ENCODE measurements at places on chromosomes 7 and 10.

- no peak for DNase-seq
Measured at GRCh38 chr10:33706746-33707145, 372.3 kb upstream of the NRP1 start.

DNA sequence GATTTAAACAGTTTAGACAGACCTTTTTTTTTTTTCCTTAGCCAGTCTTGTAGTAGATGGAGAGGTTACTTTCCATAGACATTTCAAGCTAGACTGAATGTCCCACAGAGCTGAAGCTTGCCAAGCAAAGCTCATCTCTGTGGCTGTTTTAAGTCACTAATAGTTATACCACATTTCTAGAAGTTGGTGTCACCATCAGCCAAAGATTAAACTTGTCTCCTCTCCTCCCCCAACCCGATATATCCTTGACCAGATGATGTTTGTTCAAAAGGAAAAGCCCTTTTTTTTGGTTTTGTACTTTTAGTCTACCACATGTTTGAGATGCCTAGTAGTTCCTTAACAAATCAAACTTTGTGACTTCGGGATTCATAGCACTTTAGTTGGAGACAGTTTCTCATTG lies 66.1 kb downstream of the ADD3 start:
- no peak for DNase-seq

DNA sequence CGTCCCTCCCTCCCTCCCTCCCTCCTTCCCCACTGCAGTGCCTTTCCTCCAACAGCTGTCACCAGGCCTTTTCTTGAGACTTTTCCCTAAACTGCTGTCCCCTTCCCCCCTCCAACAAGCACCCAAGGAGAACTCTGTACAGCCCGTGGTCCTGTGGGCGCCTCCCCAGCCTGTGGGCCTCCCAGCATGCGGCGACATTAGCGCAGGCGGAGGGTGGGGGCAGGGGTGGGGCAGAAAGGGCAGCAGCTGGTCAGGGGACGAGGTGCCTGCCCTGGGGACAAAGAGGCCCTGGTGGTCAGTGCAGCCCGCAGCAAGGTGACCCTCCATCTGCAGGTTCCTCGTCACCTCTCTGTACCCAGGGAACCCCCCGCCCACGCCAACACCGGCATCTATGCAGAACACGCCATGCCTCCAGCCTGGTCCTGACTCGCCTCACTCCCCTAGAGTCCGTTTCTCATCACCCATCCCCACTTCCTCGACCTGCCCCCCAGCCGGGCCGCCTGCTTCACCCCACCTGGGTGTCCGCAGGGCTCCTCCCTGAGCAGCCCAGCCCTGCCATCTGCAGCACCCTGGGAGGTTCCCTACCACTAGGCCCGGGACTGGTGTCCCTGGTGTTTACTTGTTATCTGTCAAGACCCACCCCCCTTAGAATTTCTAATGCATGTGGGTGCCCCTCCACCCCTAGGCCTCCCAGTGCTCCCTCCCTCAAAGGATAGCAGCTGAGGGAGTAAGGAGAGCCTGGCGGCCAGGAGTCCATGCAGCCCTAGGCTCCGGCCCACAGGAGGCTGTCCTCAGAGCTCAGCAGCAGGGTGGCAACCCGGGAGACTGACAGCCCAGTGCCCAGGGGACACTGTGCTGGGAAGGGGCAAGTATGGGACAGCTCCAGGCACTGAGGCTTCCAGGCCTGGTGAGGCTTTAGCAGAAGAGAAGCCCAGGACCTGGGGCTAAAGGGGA lies 147.8 kb downstream of the ARHGAP22 start:
- no peak for DNase-seq

- DNase-seq: no peak
Measured at GRCh38 chr7:143900230-143900766, 1.7 kb downstream of the TCAF1 start.

DNA sequence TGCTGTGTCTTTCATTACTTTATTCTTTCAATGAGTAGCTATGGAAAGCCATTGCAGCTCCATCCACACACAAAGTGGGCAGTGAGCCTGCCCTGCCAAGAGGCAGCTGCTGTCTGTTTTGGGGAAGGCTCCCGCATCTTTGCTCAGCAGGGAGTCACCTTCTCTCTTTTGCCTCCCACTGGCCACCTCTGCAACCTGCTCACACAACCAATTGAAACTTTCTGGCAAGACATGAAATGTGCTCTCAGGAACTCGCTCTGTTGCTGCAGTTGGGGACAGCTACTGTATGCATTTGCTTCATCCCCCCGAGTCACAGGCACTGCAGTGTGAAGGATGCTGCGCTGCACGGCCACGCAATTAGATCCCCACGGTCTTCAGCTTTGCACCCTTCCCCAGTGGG lies 244.8 kb upstream of the NFE2L3 start:
- DNase-seq: no peak

DNA sequence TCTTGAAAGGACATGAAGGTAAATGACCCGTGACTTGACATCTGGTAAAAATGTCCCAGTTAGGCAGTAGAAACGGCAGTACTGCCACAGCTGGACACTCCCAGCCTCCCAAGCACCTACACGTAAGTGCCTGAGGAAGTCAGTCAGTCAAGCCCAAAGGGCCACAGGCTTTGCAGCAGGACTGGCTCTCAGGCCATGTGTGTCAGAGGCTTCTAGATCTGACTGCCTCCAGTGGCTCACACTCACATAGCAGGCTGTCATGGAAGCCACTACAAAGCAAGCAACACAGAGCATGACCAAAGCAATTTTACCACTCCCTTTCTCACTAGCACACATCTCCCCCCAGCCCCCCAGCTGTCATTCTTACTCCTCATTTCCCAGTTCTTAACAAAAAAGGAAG lies 17.8 kb upstream of the CCNJ start:
- no peak for DNase-seq

DNA sequence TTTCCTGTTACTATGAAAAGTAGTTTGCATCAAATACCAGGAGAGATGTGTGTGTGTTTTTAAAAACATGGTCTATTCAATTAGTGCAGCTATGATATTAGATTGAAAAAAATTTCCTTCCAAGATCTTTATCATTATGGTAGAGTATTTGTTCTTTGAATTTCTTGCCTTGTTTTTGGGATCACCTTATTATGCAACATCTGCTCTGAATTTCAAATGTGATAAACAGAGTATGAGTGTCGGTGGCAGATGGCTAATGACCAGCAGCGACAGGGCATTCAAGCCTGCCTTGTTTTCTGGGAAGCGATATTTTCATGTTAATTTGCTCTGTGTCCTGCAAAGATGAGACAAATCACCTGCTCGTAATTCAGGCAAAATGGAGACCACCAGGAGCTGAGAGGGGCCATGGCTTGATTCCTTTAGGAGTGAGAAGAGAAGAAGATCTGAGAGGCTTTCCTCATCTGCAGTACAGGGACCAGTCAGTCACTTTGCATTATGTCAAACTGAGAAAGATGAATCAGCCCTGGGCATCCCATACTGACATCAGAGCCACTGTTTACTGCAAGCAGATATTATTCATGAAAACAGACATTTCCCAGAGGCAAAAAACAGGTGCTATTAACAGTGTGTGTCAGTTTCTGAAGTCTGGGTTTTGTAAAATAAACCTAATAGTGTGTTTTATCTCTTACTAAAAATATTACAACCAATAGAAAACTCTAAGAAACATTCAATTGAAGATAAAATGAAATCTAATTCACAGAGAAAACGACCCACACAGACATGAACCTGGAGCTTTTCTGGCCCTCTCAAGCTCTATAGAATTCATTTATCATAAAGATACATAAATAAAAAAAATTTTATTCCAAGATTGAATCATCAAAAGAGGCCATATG lies 67.6 kb downstream of the CDK6 start:
- DNase-seq: no peak

DNA sequence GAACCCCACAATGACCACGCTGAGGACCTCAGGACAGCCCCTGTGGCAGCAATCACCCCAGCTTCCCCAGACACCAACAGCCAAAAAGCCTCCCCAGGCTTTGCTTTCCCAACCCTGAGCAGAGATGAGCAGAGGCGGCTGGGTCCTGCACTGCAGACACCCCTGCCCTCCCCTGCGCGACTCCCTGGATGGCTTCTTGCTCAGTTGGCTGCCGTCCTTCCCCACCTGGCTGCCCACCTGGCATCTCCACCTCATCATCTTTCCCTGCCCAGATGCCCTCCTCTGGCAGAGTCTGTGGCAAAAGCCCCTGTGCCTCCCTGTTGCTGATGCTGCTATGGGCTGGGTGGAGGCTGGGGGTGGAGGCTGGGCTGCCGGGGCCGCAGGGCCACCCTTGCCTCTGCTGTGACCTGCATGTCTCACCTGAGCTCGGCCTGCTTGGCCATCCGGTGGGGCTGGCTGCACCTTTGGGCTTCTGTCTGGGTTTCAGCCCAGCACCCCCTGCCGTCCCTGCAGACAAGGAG lies 567.7 kb downstream of the TCERG1L start:
- DNase-seq: no peak

DNA sequence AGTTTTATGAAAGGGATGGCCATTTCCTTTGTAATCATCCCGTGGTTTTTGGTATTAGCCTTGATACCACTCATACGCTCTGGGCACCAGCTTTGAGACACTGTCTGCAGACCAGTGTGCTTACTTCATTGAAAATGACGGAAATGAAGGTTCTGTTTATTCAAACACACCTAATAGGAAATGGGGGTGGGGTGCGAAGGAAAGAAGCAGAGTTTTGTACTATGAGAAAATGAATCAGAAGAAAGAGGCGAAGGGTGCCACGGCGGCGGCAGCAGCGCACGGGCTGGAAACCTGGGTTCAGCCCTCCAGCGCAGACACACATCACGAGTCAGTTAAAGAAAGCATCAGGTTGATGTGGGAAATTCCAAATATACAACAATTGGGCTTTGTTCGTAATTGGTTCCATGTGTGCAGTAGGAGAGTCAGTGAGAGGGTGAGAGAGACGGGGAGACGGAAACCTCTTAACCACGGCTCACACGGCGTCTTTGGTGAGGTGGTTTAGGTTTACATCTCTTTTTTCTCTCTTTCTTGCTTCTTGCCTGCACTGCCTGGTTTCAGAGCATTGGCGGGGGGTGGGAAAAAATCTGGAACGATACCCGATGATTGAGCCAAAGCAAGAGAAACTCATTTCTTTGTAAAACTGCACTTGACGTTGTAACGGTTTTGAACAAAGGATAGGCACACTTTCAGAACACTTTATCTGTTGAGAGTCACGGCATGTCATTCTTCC lies 321.2 kb downstream of the FRMD4A start:
- DNase-seq: peak; percentile 77

- peak; percentile 51 for DNase-seq
Measured at GRCh38 chr10:110275128-110275729, 29.5 kb downstream of the SMNDC1 start.

DNA sequence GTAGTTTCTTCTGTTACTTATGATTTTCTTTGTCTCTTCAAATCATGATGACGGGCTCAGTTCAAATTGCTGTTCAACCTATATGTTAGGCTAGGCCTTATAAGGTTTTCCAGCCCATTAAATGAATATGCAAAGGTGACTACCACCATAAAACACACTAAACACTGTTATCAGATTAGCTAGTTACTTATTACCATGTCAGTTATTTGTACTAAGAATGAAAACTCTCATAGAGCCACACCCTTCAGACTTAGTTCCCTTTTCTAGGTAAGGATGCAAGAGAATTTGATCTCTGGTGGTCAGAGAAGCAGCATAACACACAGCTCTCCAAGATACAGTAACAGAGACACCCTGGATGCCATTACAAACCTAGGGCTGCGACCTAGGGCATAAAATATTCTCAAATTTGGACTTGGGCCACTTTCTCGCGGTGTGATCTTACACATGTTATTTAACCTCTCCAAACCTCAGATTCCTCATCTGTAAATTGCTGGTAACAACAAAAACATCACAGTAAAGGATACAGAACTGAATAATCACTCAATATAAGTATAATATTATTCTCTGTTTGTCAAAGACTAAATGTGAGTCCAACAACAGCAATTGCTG lies 35.6 kb downstream of the ANKMY2 start:
- DNase-seq: no peak

GRCh38 chr7:44980393-44981034 lies 1.7 kb upstream of the MYO1G start:
- DNase-seq: peak; percentile 73

DNA sequence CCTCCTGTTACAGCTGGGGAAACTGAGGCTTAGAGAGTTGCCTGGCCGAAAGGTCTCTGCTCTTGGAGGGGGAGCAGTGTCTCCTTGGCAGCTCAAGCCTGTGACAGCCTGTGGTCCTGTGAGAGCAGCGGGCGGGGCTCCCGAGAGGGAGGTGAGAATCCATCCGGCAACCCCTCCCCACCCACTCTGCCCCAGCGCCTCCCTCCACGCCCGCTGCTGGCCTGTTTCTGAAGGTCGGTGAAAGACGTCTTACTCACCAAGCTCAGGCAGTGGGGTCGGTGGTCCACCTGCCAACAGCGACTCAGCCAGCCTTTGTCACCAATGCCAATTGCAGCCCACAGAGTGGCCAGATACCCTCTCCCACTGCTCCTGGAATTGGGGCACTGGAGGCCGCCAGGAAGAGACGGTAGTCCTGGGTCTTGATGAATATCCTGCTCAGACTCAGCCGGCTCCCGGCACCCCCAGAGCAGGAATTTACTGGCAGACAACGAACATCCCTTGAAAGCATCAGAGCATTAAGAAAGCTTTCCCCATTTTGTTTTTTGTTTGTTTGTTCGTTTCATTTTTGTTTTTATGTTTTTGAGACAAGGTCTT lies 7.4 kb upstream of the TTYH3 start:
- DNase-seq: no peak

DNA sequence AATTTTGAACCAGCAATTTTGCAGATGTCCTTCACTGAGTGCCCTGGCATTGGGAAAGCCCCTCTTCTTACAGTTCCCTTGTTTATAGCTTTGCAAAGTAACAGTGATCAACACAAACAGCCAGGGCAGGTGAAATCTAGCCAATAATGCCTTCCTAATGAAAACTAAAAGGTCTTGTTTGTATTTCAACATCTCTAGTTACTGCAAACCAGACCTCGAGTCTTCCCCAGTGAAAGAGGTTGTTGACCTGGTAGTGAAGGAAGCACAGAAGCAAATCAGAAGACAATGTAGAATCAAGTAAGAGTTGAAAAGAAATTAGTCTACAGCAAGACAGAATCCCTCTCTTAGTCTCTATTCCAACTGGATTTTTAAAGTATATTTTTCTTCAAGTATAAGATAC lies 231.2 kb downstream of the SNX13 start:
- DNase-seq: no peak

GRCh38 chr7:69781412-69781846 lies 183.2 kb downstream of the AUTS2 start:
- DNase-seq: no peak

- no peak for DNase-seq
Measured at GRCh38 chr7:7434329-7434728, 101.3 kb downstream of the COL28A1 start.
